SK-N-SH (cell line): ENCODE measurements at places on chromosomes 12 and 14.

DNA sequence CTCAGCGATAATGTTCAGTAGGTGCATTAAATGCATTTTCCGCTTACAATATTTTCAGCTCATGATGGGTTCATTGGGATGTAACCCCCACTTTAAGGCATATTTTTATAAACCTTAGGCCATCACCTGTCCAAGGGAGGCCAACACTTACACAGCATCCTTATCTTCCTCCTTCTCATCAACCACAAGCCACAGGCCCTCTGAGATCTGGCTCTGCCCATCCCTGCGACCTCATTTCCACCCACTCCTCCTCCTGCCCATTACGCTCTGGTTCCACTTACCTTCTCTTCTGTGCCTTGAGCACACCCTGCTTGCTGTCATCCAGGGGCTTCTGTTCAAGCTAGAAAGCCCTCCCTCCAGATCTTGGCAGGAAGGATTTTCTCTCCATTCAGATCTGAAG is 93.2 kb downstream of the EGLN3 start:
- DNase-seq = no peak

DNA sequence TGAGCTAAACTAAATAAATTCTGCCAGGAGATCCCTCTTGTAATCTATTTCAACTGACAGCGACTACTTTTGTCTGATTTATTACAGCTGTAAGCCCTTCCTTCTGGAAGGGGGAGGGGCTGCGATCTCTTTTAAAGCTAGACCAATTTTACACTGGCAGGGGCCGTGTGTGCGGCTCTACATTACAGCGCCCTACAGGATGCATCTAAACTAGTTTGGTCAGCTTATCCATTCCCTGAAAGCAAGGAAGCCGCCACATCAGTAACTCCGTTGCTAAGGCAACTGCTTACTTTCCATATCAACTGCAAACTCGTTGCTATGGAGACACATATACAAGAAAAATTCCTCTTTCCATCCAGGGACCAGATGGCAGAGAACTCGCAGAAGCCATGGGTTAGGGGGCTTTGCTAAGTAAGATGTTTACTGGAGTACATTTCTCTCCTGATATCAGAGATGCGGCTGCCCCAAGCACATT is 17.4 kb downstream of the FOXN3 start:
- peak; percentile 75 for DNase-seq

DNA sequence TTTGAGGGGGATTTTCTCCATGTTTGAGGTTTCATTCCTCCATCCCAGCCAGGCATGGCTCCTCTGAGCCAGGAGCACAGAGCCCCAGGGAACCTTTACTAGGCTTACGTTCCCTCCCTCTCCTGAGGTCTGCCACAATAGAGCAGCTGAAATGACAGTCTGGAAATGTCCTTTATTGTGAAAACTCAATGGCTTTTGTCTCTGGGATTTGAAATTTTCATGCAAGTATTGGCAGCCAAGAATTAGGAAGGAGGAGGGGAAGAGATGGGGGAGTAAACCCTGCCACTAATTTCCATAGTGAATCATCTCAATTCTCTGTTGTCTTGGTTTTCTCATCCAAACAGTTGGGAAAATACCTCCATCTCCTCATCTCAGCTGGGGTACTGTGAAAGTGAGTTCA is 2.6 kb upstream of the PLEKHG3 start:
- DNase-seq = no peak

DNA sequence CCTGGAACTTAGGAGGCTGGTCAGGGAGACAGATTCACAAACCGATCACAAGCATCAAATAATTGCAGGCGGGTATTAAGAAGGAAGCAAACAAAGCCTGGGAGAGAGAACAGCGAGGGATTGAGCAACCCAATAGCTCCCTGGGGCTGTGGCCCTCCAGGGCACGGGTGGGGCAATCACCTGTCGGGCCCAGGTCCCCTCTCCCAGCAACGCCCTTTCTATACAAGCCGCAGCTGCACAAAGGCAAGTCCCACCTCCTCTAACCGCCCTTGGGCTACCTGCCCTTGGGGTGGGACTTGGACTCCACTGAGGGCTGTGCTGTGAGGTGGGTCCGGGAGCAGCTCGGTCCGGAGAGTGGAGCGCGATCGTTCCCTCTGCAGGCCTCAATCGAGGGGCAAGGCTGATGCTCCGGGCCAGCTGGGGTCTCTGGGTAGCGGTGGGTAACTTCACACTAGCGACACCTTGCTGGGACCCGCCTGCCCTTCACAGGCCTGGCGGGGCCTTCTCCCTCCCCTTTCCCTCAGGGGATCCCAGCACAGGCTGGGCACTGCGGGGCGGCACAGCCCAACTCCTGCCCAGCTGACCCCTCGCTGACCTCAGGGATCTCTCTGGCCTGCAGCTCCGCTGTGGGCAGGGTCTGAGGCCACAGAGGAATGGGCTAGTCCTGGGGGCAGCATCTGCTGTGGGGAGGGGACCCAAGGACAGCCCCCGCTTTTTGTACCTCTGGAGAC is 8.0 kb downstream of the PHB2 start:
- peak; percentile 35 for DNase-seq

DNA sequence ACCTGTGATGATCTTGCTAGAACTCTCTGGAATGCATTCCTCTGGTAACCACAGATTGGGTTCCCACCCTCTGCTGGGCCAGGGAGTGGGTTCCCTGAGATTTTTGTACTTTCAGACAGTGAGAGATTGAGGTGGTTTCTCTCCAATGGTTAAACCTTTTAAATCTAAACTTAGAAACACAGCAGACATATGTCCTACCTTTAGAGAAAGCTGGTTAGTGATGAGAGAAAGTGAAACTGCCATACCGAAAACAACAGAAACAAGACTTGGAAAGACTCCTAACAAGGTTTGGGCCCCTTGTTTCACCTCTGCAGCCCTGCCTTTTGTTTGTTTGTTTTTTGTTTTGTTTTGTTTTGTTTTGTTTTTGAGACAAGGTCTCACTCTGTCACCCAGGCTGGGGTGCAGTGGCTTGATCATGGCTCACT is 9.7 kb upstream of the SGPP1 start:
- DNase-seq = no peak

DNA sequence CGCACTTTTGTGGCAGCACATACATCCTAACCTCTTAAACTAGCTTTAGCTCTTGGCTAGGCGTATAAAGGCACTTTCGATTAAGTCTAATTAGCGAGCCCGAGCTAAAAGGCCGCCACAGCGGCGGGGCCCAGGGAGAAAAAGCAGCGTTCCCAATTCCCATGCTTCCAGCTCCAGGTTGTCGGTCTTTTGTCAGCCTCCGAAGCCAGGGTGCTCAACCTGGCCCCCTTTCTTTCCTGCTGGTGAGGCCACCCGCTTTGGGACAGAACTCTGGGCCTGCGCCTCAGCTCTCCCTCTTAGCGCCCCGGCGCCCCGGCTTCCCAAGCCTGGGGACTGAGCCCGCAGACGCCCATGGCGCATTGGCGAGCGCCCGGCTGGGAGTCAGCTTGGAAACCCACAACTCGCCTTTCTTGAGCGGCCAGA is 33.3 kb upstream of the TBX5 start:
- no peak for DNase-seq

GRCh38 chr12:25065035-25065434 is 116.1 kb upstream of the BCAT1 start:
- DNase-seq = no peak

DNA sequence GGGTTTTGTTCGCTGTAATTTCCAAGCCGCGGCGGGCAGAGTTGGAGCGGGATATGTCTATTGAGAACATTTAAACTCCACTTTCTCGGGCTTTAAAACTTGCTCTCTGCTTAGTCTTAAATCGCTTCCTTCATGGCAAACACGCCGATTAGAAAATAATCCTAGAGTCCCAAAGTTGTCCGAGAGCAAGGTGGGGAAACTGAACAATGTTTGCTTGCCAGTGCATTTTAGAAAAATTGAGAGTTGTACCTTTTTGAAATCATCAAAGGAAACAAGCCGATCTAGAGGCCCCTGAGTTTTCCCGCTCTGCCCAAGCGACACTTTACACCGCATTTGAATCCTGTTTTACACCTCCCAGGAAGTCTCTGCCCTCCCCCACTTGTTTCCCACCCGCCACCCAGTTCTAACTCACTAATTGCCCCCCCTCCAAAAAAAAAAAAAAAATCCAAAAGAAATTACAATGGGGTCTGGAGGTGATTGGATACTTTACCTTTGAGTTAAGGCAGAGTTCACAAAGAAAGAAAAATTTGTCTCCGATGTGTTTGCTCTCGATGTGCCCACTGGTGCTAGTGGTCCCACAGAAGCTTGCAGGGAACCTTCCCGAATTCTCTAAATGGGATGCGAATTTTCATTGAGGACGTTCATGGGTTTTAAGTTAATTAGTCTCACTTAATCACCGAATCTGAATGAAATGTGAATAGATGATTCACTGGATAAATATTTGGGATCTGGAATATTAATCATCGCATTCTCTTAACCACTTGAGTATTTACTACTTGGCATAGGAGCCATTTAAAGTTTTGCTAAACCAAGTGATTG is 2.3 kb downstream of the HMGA2 start:
- DNase-seq = peak; percentile 6

DNA sequence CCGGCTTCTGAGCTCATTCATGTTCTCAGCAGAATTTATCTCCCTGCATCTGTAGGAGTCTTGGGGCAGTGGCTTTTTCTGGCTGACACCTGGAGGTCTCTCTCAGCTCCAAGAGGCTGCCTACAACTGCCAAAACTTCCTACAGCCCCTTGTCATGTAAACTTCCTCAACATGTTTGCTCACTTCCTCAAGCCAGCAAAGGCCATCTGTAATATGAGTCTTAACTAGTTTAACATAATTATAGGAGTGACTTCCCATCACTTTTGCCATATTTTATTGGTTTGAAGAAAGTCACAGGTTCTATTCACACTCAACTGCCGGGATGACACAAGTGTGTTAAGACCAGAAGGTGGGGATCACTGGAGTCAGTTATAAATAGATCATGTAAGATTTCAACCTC is 194.0 kb downstream of the VRK1 start:
- DNase-seq = no peak

DNA sequence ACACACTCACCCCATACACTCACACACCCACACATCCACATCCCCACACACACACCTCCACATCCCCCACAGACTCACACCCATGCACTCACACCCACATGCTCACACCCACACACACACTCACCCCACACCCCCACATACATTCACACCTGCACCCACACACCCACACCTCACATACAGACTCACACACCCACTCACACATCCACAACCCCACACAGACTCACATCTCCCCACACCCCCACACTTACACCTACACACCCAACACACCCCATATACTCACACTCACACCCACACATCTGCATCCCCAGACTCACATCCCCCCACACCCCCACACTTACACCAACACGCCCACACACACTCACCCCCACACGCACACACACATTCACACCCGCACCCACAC is 171.8 kb downstream of the GLT1D1 start:
- no peak for DNase-seq

DNA sequence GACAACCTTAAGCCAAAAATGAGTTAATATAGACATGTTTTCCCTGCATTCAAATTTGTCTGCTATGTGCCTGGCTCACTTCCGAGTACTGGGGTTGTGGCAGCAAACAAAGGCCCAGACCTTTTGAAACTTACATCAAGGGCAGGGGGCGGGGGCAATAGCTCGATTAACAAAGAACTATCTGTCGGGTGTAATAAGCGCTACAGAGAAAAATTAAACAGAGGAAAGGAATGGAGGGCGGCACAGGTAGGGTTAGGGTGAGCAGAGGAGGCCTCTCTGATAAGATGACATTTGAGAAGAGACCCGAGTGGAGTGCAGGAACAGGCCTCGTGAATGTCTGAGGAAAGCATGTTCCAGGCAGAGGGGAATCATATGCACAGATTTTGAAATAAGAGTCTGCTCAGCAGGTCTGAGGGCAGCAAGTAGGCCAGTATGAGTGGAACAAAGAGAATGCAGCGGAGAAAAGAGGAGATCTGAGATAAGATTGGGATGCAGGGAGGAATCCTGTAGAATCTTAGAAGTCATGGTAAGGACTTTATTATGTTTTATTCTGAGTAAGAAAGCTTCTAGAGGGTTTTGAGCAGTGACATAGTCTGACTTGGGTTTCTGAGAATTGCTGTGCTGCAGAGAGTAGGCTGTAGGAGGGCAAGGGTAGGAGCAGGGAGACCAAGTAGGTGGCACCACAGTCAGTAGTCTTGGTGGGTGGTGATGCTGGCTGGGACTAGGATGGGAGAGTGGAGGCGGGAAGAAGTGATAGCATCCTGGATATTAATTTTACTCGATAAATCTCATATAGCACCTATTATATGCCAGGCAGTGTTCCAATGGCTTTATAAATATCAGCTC is 52.6 kb downstream of the BICDL1 start:
- DNase-seq = no peak

DNA sequence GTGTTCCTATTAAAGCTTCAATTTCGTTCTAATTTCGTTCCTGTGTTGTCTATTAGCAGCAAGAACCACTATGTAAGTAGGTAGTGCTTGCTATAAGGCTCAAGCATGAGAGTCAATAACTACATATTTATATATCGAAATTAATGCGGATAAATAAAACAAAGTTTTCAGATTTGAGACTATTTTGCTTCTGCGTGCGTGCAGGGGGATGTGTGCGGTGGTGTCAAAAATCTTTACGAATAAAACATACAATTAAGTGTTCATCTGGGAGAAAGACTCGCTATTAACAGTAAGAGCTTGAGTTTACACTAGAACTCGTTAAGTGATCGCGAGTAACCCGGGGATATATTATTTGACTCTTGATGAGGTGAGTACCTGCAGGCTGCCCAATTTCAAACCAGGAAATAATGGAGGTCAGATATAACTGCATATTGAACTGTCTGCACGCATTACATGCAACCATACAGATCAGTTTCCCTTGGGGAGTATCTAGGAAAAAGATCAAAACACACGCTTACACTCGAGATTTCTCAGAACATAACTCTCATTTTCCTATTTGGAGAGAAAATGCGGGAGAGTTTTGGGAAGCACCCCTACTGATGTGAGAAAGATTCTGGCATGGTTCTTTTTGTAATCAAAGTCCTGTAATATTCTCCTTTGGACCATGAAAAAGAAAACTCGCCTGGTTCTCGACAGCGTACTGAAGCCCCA is 813 bp downstream of the TWF1 start:
- DNase-seq = peak; percentile 23

DNA sequence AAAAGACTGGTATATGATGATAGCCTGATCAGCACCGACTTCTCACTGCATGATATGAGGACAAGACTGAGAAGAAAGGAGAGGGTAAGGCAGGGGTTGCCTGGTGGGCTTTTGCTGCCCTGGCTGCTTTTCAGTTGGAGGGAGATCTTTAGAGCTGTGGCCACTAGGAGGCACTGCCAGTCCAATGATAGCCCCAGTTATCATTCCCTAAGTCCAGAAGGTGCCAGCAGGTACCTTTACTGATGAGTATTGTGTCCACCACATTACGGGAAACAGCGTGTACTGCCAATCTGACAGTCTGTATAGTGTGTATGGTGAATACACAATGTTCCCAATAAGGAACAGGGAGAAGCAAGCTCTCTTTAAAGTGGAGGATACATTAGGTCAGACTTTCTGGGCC is 55.8 kb upstream of the CCDC175 start:
- DNase-seq = peak; percentile 58
